ENCODE measurements at places on chromosomes 7 and 10.

DNA sequence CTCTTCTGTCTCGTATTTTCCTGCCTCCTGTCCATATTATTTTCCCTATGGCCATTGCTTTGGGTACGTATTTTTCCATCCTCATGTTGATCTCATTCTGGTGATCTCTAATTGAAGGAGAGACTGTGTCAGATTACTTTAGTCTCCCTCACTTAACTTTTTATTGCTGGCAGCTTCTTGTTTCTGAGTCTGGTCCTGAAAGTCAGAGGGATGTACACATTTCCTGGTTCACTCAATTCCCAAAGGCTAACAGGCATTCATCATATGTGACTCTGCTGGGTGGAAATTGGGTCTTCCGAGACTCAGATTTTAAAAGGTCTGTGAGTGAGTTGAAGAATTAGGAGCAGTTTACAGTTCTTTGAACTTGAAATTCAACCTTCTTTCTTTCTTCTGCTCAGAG lies 10.9 kb downstream of the UMAD1 start:
- no peak for DNase-seq

- DNase-seq = no peak
Measured at GRCh38 chr10:596725-597345, 92.6 kb downstream of the DIP2C start.

DNA sequence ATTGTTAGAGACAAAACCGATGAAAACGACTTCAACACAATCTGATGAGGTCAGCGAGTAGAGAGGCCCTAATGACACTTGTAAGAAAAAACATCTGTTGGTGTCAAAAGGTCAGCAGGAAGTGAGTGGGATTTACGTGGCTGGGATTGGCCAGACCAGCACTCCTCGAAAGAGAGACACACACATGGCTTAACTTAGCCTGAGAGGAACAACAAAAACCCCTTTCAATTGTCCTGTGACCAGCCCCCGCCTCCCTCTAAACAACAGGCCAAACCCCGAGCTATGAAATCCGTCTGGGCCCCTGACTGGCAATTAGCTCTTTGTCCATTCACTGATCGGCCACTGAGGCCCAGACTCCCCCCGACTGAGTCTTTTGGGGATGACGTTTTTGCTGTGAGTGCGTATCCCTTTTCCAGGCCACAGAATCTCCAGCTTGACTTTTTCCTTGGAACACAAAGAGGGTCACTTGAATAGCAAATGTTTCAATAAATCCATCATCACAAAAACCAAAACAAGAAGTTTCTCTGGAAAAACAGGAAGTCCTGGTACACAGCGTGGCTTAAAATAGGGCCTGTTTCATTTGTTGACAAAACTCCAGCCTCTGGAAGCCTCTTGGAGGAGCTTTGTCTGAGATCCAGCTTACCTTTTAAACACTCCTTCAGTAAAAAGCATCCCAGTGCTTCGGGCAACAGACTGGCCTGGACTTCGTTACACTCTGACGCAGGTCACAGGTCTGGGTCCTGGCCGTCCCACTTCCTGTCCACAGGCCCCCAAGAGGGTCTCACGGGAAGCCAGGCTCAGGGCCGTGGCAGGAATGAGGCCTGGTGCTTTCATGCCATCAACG lies 103.0 kb downstream of the CTBP2 start:
- no peak for DNase-seq

GRCh38 chr7:108618056-108618455 lies 48.4 kb downstream of the DNAJB9 start:
- no peak for DNase-seq

DNA sequence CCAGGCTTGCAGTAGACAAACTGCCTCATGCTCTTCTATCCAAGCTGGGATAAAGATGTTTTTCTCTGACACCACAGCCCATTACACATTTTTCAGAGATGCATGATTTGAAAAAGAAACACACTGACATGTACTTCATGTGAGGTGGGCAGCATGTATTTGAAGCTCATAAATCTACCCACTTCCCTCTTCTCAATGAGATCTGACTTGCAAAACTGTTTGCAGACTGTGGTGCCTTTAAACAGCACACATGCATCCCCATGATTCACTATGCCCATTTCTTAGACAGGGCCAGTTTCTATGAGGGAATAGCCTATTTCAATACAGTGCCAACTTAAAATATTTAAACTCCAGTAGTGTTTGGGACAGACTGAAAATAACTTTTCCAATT lies 109.8 kb downstream of the GLI3 start:
- DNase-seq = no peak

- DNase-seq = no peak
Measured at GRCh38 chr10:17154116-17154515, 24.5 kb upstream of the CUBN start.

- no peak for DNase-seq
Measured at GRCh38 chr10:52965938-52966401, 193.4 kb upstream of the MBL2 start.

DNA sequence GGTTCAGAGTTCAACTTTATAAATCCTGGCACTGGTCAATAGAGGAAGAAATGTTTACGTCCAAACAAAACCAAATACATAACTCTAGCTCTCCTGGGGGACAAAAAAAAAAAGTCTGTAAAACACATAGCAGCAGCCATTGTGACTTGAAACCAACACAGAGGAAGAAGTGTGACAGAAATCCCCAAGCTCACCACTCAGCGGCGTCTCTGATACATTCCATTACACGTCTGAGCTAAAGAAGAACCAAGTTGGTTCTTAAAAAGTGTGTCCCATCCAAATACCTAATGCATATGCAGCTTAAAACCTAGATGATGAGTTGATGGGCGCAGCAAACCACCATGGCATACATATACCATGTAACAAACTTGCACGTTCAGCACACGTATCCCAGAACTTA lies 58.3 kb upstream of the NANOS1 start:
- DNase-seq = no peak

GRCh38 chr10:30903397-30904138 lies 128.1 kb downstream of the ZNF438 start:
- no peak for DNase-seq

- DNase-seq = no peak
Measured at GRCh38 chr7:151086802-151087244, 548 bp downstream of the AGAP3 start.

GRCh38 chr7:128154504-128154903 lies 86.6 kb upstream of the LEP start:
- DNase-seq = peak; percentile 10

DNA sequence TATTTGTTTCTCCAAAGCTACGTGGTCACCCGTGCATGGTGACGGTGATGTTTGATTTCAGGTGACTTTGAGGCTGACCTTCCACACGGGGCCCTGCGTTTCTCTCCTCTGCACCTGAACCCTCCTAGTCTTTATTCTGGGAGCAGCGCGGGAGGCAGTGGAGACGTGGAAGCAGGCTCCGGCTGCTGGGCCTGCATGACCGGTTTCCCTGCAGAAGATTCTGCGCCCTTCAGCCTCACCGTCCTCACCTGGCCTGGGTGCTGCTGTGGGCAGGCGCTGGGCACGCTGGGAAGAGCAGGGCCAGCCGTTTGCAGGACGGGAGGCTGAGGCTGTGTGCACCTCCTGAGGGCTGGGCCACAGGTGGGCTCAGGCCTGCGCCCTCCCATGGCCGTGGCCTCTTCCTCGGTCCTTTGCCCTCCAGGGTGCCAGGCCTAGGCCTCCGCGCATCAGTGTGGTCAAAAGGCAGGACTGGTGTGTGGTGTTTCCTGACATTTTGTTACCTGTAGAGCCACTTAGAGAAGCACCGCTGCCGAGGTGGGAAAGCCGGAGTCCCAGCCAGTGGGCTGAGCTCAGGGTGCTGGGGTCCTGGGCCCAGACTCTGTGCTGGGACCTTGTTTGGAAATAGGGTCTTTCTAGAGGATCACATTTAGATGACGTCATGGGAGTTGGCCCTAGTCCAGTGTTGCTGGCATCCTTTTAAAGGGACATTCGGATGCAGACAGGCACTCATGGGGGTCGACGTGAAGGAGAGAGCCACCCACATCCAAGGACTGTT lies 478.3 kb downstream of the DNAJB6 start:
- DNase-seq = no peak

- DNase-seq = no peak
Measured at GRCh38 chr7:135180122-135180521, 9.6 kb upstream of the CYREN start.

- DNase-seq = no peak
Measured at GRCh38 chr7:152370297-152370696, 65.5 kb downstream of the KMT2C start.

- no peak for DNase-seq
Measured at GRCh38 chr10:17561111-17561510, 56.1 kb downstream of the HACD1 start.

DNA sequence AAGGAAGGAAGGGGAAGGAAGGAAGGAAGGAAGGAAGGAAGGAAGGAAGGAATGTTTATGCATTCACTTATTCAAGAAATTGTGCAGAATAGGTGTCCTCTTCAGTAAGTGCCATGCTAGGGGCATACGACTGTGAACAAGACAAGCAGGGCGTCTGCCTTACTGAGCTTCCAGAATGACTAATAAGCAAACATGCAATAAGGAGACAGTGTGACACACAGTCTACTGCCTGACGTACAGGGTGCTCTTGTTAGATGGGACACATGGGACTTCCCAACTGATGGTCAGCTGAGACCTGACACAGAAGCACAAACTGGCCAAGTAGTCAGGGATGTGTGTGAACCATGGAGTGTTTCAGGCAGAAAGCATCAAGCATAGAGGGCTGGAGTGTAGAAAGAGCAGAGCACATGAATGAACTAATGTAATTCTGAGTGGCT lies 18.2 kb downstream of the DNAJC12 start:
- DNase-seq = no peak

DNA sequence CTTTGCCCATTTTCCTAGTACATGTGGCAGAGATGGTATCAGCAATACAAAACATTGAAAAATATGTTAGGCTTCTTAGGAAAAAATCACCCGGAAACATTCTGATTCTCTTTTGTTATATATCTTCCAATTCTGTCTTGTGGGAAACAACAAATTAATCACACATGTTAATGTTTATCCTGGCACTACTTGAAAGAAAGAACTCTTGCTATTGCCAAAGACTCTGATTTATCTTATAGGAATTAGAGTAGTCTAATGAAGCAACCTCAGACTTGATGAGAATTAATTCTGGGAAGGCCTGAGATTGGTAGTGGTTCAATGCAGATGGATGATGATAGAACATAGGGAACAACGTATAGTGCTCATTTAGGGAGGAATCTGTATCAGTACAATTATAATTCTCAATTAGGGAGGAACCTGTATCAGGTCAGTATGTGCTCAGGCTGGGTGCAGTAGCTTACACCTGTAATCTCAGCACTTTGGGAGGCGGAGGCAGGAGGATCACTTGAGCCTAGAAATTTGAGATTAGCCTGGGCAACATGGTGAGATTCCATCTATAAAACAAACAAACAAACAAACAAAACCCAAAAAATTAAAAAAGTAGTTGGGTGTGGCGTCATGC lies 50.7 kb downstream of the TAS2R16 start:
- no peak for DNase-seq

DNA sequence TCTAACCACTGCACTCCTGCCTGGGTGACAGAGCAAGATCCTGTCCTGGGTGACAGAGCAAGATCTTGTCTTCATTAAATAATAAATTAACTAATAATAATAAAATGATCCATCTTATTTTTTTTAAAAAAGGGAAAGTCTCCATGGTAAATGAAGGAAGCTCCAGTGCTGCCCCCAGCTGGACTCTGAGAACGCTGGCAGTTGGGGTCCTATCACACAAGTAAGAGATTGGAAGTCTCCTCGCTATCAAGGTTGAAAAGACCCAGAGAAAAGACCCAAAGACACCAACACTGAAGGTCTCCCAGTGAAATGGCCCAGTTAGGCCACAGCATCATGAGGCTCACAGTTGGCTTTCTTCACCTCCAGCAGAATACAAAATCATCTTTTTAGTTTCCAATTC lies 13.8 kb upstream of the C10orf67 start:
- DNase-seq = no peak

DNA sequence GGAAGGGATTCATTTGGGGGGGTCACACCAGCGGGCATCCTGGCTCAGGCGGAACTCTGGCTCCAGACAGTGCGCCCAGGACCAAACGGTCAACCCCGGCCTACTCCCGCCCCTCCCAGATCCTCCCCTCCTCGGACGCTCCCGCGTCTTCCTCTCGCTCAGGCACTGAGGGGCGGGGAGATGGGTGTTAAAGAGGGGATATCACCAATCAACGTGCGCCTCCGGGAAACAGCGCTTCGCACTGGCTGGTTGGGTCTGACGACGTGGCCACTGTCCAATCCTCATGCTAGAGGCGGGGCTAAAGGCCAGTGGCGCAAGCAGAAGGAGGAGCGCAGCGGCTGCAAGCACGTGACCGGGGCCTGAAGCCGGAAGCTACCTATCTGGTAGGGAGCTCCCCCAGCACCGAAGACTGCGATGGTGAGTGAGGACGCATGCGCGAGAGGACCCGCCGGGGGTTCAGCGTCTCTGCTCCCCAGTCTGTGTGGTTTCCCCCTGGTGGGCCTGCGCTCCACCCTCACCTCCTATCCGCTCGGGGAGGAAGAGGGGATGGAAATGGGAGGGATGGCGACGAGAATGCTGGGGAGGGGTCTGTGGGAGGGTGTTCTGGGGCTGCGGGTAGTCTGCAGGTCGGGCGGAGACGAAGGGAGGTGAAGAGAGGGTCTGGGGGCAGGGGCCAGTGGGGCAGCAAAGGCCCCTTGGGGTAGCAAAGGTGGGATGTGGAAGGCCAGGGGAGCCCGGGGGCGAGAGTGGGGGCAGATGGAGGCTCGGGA lies at the start of gene LAMTOR4:
Gene LAMTOR4 (plus strand): TSS at position 360 of the 770 bp plus-strand sequence. CDS start 55 bp downstream, at position 415.
- peak; percentile 96 for DNase-seq

- no peak for DNase-seq
Measured at GRCh38 chr10:23157239-23157681, 34.9 kb upstream of the PTF1A start.

DNA sequence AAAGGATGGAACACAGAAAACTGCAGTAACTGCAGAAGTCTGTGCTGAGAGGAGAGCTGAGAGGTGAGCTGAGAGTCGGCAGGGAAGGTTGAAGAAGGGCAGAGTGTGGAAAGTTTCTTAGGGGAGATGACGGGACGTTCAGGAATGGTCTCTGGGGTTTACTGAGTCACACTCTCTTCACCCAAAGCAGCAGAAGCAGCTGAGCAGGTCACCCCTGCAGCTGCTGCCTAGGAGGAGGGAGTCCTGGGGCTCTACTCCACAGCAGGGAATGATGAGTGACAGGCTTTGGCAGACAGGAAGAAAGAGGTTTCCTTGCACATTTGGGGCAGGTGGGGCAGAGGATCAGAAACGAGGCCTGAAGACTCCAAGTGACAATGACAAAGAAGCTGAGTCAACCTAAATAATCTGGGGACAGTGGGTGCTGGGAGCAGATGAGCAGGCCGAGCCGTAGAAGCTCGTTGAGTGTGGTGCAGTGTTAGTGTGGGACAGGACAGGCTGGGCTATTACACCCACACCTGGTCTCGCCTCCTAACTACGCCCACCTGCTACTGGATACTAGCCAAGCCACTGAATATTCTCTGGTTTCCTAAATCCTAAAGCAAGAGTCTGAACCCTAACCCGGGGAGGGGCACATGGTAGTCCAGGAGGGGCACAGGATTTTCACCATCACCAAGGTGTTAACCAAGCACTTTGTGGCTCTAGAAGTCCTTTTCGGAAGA lies 24.9 kb downstream of the BEND7 start:
- no peak for DNase-seq

DNA sequence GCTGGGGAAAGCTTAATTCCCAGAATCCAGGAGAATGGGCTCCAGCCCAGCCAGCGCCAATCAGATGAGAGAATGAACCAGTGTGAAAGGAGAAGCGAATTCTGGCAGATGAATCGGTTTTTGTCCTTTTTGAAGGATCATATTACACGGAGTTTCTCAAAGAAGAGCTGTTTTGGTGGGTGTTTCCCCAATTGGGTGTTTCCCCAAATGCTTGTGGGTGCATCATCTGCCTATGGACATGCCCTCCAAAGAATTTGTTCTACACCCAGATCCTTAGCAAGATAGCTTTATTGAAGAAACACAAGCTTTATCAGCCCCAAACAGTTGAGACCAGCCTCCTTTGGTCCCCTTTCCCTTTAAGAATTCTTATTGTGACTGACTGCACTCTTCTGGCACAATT lies 186.5 kb upstream of the GPR26 start:
- no peak for DNase-seq
